Hypothalamus (tissue), 51 donors: ENCODE measurements at places on chromosomes 5 and 9.

GRCh38 chr5:153690236-153690635 lies 199.8 kb downstream of the GRIA1 start:
- no peak for DNase-seq

DNA sequence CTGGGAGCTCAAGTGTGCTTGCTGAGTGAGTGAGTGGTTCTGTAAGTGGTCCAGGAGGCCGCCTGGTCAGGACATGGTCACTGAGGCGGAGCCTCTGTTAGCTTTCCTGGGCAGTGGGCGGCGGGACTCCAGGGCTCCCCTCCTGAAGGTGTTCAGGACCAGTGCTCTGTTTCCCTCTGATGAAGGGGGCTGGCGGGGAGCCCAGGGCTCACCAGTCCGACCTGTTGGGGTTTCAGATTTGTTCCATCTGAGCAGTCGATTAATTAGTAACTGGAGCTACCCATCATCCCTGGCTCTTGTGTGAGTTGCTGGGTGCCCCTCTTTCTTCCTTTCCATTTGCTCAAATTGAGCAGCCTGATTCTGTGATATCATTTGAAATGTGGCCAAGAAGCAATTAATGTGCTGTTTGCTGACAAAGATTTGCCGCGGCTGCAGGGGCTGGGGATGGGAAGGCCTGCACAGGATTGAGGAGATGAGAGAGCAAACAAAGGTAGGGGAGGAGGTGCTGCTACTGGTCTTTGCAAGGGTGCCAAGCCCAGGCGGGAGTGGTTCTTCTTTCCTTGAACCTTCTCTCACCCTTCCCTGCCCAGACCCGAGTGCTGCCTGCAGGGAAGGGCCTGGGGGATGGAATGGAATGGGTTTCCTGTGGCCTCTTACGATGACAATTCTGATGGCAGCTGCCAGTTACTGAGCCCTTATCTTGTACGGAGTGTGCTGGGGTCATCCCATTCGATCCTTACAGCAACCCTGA lies 92.8 kb upstream of the PITX1 start:
- DNase-seq: no peak

GRCh38 chr5:36744773-36745589 lies 131.6 kb upstream of the NIPBL start:
- peak; percentile 47 for DNase-seq

DNA sequence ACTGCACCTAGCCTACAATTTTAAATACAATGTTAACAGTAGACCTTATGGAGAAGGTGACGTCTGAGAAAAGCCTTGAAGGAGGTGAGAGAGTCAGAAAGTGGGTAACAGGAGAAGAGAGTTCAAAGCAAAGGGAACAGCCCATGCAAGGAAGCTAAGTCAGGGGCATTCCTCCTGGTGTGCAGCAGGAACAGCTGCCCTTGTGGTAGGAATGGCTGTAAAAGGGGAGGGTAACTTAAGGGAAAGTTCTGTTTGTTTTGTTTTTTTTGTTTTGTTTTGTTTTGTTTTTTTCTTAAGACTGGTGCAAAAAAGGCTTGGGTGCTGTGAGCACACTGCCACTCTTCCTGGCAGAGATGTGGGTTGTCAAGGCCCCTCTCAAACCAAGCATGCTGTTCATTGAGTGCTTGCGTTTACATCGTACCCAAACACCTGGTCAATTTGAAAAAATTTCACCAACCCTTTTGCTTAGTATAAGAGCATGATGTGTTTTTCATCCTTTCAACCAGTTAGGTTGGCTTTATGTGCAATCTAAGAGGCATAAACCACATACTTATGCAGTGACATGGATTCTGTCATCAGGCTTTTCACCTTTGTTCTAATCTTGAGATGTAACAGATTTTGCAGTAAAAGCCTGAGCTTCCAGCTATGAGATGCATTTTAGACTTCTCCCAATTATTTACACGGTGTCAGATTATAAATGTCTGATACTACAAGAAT lies 279.7 kb downstream of the GLIS3 start:
- DNase-seq: no peak

GRCh38 chr5:75200776-75201175 lies 35.9 kb downstream of the ANKRD31 start:
- DNase-seq: no peak

DNA sequence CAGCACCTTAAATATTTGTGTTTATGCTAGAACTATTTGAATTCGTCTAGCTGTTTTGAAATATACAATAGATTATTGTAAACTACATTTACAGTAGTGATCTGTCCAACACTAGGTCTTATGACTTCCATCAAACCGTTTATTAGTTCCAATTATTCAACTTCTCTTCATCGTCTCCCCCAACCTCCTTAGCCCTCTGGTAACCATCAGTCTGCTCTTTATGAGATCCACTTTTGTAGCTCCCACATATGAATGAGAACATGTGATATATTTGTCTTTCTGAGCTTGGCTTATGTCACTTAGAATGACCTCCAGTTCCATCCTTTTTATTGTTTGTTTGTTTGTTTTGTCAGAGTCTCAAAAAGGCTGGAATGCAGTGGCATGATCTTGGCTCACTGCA lies 11.8 kb downstream of the DMXL1 start:
- DNase-seq: no peak

GRCh38 chr5:155082401-155082800 lies 68.8 kb downstream of the KIF4B start:
- DNase-seq: no peak

GRCh38 chr5:141525653-141526052 lies 36.8 kb downstream of the PCDHGC5 start:
- no peak for DNase-seq

- no peak for DNase-seq
Measured at GRCh38 chr9:69997524-69997923, 46.1 kb upstream of the MAMDC2 start.

DNA sequence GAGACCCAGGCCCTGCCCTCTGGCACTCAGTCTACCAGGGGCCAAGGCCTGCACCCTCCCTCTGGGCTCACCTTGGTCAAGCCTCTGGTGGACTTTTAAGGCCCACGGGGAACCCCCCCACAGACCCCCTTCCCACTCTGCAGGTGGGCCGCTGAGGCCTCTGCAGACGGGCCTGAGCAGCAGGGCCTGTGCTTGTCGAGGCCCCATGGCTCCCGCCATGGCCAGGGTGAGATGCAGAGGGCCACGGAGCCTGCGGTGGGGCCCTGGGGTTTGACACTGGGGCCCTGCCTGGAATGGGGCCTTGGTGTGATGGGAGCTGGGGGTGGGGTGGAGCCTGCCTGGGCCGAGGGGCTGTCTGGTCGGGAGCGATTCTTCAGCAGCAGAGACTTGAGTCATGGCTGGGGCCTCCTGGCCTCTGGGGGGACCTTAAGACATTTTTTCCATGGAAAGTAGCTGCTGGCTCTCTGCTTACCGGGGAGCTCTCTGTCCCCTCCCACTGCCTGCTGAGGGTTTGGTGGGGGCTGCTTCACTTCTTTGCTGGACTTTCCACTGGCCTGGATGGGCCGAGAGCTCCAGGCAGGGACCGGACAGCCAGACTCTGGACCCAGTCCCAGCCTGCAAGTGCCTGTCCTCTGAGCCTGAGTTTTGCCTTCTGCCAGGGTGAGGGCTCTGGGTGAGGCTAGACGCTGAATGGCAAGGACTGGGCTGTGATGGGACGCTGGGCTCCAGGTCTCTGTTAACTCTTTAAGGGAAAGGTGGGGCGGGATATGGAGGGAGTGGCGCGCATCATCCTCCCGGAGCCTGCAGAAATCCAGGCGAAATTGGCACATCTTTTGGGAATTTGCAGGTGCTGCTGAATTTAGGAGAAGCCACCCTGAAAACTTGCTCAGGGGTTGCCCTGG lies 132.2 kb downstream of the RXRA start:
- DNase-seq: no peak

DNA sequence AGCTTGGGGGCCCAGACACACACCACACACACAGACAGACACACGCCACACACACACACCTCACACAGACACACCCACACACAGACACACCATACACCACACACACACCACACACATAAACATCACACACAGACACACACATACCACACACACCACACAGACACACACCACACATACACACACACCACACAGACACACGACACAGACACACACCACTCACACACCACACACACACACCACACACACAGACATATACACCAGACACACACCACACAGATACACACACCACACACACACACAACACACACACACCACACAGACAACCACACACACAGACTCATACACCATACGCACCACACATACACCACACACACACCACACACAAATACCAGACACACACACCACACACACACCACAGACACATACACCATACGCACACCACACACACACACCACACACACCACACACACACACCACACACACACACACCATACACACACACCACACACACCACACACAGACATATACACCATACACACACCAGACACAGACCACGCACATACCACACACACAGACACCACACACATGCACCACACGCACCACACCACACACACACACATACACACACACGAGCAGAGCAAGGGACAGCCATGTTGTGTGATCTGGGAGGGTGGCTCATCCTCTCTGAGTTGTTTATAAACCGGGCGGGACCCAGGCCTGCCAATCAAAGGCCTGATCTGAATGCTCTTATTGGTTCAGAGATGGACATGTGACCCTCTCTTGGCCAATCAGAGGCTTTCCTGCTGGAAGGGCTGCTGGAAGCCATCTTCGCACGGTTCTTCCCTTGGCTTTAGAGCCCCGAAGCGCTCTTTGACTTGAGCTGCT lies 148.3 kb downstream of the GAPVD1 start:
- no peak for DNase-seq

- DNase-seq: no peak
Measured at GRCh38 chr5:150222906-150223305, 33.0 kb downstream of the SLC6A7 start.

DNA sequence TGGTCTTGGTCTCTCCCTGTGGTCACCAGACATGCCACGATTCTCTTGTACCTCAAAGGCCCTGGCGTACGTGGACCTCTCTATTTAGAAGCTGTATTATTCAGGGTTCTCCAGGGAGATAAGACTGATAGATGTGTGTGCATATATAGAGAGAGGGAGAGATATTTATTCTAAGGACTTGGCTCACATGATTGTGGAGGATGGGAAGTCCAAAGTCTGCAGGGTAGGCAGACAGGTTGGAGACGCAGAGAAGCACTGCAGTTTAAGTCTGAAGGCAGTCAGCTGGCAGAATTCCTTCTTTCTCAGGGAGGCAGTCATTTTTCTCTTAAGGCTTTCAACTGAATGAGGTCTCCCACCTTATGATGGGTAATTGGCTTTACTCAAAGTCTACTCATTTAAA lies 16.3 kb downstream of the C9orf57 start:
- no peak for DNase-seq

DNA sequence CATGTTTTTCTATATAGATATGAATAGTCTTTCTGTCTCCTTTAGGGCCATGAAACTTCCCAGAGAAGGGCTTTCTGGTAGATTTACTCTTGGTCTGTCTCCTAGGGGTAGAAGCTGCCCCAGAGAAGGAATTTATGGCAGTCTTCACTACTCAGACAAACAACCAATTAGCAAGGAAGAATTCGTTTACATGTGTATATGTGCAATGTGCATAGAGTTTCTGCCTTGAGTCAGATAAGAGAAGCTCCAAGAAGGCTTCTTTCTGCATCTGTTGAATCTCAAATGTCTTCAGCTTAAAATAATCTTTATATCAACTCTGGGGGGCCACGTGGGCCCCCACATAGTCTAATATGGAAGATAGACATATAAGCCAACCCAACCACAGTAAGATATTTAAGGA lies 7.6 kb upstream of the CLINT1 start:
- no peak for DNase-seq

DNA sequence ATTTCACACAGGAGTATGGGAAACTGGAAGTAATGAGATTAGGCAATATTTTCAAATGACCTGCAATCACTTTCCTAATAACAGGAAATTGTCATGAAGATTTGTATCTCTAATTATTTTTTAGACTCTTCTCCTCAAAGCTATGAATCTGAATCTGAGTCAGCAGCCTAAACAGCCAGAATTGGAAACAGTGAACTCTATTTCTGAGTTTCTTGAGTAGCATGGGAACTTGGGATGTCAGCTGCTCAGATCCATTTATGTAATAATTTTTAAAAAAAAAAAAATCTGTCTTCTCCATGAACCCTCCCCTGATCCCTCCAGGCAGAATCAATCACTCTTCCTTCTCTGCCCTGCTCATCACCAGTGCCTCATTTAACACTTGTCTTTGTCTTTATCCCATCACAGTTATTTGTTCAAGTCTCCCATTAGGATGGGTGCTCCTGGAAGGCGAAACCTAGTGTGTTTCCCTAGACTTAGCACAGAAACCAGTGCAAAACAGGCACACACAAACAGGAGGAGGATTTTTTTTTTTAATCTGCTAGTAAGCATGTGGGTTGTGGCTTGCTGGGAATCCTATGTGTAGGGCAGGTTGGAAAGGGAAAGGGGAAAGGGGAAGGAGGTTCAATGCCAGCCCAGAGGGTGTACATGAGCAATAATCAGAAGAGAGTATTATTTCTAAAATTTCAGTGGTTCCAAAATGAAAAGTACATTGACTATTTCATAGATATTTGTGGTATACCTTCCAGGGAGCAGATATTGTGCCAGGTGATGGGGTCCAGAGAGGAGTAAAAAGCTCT lies 186.8 kb downstream of the TTLL11 start:
- no peak for DNase-seq

GRCh38 chr9:81815781-81816180 lies 112.4 kb upstream of the SPATA31D4 start:
- DNase-seq: no peak

DNA sequence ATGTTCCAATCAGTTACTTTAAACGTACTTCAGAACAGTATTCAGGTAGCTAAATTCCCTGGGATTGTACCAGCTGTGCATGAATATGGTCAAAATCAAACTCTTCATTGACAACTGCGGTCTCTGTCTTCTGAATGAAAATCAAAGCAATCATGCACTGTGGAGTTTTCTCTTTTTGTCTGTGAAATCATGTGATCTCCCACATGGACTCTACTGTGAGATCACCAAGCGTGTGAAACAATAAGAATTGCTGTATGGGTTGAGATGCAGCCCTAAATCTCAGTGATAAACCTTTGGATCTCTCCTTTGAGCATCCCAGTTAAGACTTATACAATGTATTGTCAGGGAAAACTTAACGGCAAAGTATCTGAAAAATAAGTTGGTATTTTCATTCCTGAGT lies 6.1 kb downstream of the NRG2 start:
- peak; percentile 17 for DNase-seq

DNA sequence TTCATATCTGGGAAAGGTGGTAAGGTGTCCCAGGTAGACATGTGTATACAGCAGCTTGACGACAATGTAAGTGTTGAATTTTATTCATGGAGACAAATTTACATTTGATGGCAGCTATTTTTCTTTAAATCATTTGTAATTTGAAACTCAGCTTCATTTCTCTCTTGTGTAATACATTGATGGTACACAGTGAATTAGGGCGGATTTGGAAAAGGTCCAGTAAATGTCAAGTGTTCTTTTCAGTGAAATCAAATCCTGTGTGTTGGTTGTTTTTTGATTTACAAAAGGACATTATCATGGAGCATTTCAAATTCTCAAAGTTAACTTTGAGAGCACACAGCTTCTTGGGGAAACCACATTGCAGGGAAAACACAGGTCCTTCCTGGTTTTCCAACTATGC lies 30.0 kb upstream of the PCSK1 start:
- no peak for DNase-seq
